Right renal pelvis (tissue), 4 donors: ENCODE measurements at places on chromosomes 12 and 14. TPM values are rescaled to one million over a fixed set of nuclear protein-coding genes. Genes with fewer than 3 reads are reported as not detected.

ANKRD13A gene
- 39.5 TPM for polyA plus RNA-seq

PPP1R1A gene
- 61.3 TPM for polyA plus RNA-seq

TAS2R20 gene
- polyA plus RNA-seq: 1.2 TPM

C12orf42 gene
- polyA plus RNA-seq: not detected

KLRB1 gene
- 5.3 TPM for polyA plus RNA-seq

POTEM gene
- polyA plus RNA-seq: not detected

SARNP gene
- polyA plus RNA-seq: 115 TPM

CLEC4C gene
- polyA plus RNA-seq: not detected

HNRNPC gene
- polyA plus RNA-seq: 973 TPM

PRPH gene
- polyA plus RNA-seq: 0.21 TPM

SMCO2 gene
- polyA plus RNA-seq: 0.77 TPM

IRF9 gene
- polyA plus RNA-seq: 61.6 TPM

DRAM1 gene
- 23.0 TPM for polyA plus RNA-seq

OR4N5 gene
- not detected for polyA plus RNA-seq

GPN3 gene
- polyA plus RNA-seq: 35.4 TPM
